ENCODE measurements at places on chromosomes 4 and X.
A peak's percentile ranks its signal among the peaks of the same experiment; 100 is the strongest.

GRCh38 chr4:54238389-54238788, 9.3 kb downstream of the PDGFRA start:
- DNase-seq, result no peak

- DNase-seq, result no peak
Observed at GRCh38 chr4:88744609-88745008, 47.0 kb upstream of the NAP1L5 start.

DNA sequence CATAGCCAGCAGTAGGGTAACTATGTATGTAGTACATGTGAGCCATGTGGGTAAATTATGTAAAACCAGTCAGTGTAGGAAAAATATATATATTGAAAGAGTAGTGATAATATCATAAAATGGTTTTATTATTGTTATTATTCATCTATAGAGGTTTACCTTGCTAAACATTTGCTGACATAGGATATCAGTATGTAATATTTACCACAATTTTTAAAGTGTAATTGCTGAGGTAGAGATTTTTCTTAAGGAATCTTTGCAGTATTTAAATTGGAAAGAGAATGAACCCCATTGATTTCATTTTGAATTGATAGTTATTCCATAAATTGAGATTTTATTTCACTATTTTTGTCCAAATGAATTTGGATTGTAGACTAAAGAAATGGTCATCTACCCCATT, 27.1 kb downstream of the SLAIN2 start:
- DNase-seq, result no peak

GRCh38 chrX:119784747-119785446, 6.5 kb downstream of the RPL39 start:
- peak; percentile 65 for DNase-seq

GRCh38 chrX:22950269-22951266, 49.2 kb upstream of the DDX53 start:
- no peak for DNase-seq

- no peak for DNase-seq
Observed at GRCh38 chr4:157895205-157895604, 277.6 kb downstream of the GASK1B start.

GRCh38 chrX:111868726-111869638, 7.0 kb upstream of the TRPC5OS start:
- no peak for DNase-seq

- no peak for DNase-seq
Observed at GRCh38 chrX:2145692-2146367, 354.9 kb downstream of the DHRSX start.

DNA sequence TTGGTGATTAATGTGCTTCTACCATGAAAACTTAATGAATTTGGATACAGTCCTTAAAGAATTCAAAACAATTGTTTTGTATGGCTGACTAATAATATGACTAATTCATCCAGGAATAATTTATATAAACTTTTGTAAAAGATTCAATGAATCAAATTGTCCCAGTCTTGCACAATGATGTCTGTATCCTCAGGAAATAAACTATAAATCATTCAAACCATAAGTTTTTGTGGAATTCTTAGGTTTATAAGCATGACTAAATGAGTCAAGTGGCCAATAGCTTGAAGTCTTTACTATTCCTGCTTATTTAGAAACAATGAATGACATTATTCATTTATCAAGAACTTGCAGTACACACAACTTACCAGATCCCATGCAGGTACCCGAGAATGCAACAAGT, 935.0 kb upstream of the INTU start:
- no peak for DNase-seq
